Left ventricle myocardium inferior (tissue), 1 donor: ENCODE measurements at places on chromosomes 6 and 20. TPM values are rescaled to one million over a fixed set of nuclear protein-coding genes. Genes with fewer than 3 reads are reported as not detected.

Gene GPX5
- total RNA-seq = not detected

Gene TULP4
- total RNA-seq = 111 TPM

Gene LAMA2
- total RNA-seq = 185 TPM

Gene PLG
- not detected for total RNA-seq

Gene OR2H2
- not detected for total RNA-seq

Gene TCP11
- not detected for total RNA-seq

Gene SPDEF
- 0.11 TPM for total RNA-seq

Gene GPR6
- total RNA-seq = not detected

Gene GPLD1
- total RNA-seq = 0.71 TPM

Gene RAD21L1
- total RNA-seq = not detected

DNA sequence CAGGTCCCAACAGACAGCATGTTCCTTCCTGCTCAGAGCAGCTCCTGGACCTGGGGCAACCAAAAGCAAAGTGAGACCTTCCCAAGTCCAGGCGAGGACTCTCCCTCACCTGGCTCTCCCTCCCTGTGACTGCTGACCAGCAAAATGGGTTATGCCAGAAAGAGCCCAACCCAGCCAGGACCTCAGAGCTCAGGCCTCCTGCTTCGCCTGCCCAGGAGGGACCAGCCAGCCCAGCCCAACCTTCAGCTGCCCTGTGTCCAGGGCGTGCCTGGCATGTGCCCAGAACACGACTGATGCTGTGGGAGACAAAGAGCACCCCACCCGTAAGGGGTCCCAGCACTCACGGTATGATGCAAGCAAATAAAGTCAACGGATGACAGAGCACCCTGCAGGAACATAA is 74.0 kb upstream of the CST7 start:
- H3K4me3 ChIP-seq = no peak overlapping the region
- H3K36me3 ChIP-seq = no peaks in the 10 kb centered on the region
- no peak for DNase-seq
- no peaks in the 10 kb centered on the region for H3K4me1 ChIP-seq
- no peak overlapping the region for H3K27ac ChIP-seq

- peaks cover 6% of the 10 kb centered on the region for H3K27me3 ChIP-seq
- H3K36me3 ChIP-seq = no peaks in the 10 kb centered on the region
- peaks cover 13% of the 10 kb centered on the region for H3K4me1 ChIP-seq
- no peak overlapping the region for H3K27ac ChIP-seq
- DNase-seq = no peak
- no peak overlapping the region for H3K4me3 ChIP-seq
Measured at GRCh38 chr6:83514466-83514865, 2.1 kb downstream of the PRSS35 start.

GRCh38 chr6:107116931-107117330 is 1.6 kb upstream of the BEND3 start:
- no peak for DNase-seq
- no peaks in the 10 kb centered on the region for H3K36me3 ChIP-seq
- peaks cover 24% of the 10 kb centered on the region for H3K4me1 ChIP-seq

DNA sequence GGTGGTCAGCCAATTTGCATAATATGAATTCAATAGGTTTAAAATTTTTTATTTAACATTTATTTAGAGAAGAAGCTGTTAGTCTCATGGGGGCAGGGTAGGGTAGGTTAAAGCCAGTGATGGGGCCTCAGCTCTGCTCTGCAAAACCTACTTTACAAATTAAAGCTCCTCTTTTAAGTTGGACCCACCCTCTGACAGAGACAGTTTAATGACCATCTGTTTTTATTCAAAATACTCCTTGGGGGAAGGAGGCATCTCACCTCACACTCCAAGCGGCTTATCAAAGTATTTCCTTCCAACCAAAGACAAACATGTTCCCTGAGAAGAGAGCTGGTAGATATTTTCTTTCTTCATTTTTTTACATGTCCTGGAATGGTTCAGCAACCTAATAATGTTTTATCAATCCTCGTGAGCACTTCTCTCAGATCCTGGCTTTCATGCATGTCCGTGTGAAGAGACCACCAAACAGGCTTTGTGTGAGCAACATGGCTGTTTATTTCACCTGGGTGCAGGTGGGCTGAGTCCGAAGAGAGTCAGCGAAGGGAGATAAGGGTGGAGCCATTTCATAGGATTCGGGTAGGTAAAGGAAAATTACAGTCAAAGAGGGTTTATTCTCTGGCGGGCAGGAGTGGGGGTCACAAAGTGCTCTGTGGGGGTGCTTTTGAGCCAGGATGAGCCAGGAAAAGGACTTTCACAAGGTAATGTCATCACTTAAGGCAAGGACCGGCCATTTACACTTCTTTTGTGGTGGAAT is 184.7 kb downstream of the GJA1 start:
- H3K36me3 ChIP-seq = no peaks in the 10 kb centered on the region
- no peak overlapping the region for H3K4me3 ChIP-seq
- no peak for DNase-seq
- H3K4me1 ChIP-seq = no peaks in the 10 kb centered on the region
- no peak overlapping the region for H3K27ac ChIP-seq
- no peaks in the 10 kb centered on the region for H3K27me3 ChIP-seq

GRCh38 chr6:16759181-16759645 is 2.0 kb downstream of the ATXN1 start:
- no peaks in the 10 kb centered on the region for H3K27me3 ChIP-seq
- H3K27ac ChIP-seq = peak overlapping the region; percentile 99
- no peaks in the 10 kb centered on the region for H3K36me3 ChIP-seq
- no peak for DNase-seq
- peak overlapping the region; percentile 97 for H3K4me3 ChIP-seq
- peaks cover 85% of the 10 kb centered on the region for H3K4me1 ChIP-seq

DNA sequence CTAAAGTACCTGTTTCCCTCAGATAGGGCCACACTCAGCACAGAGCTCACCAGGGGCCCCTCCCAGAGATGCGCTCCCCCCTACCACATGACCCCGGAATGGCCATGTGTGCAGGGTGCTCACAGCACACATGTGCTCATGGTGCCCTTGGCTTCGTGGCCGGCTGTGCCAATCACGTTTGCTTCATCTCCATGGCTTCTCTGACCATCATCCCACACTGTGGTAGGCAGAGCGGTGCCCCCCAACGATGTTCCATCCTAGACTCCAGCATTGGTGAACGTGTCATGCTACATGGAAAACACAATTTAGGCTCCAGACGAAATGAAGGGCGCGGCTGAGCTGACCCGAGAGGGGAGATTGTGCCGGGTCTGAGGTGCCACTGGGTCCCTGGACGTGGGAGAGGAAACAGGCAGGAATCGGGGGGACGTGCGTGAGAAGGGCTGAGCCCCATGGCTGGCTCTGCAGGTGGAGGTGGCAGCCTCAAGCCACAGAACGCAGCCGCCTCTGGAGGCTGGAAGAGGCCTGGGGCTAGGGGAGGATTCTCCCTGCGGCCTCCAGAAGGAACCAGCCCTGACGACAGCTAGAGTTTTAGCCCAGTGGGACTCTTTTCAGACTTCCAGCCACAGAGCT is 126.5 kb downstream of the DLL1 start:
- DNase-seq = no peak
- peaks cover 34% of the 10 kb centered on the region for H3K4me1 ChIP-seq
- H3K4me3 ChIP-seq = no peak overlapping the region
- H3K36me3 ChIP-seq = no peaks in the 10 kb centered on the region
- H3K27me3 ChIP-seq = no peaks in the 10 kb centered on the region
- H3K27ac ChIP-seq = peak overlapping the region; percentile 62

- no peak overlapping the region for H3K4me3 ChIP-seq
- H3K27ac ChIP-seq = no peak overlapping the region
- H3K4me1 ChIP-seq = no peaks in the 10 kb centered on the region
- DNase-seq = no peak
Measured at GRCh38 chr20:48261398-48261910, 476.2 kb upstream of the SULF2 start.

- H3K4me1 ChIP-seq = peaks cover 77% of the 10 kb centered on the region
- peak within 1 kb of the TSS; percentile 98 for H3K27ac ChIP-seq
- H3K27me3 ChIP-seq = no peaks in the 10 kb centered on the region
- H3K36me3 ChIP-seq = no peaks in the 10 kb centered on the region
- peak within 1 kb of the TSS; percentile 88 for H3K4me3 ChIP-seq
- DNase-seq = peak; percentile 93
Measured at GRCh38 chr6:108560463-108561308, at the start of gene FOXO3. Gene FOXO3, plus strand, starts transcription at chr6:108560917. Its CDS starts 292 bp downstream, at chr6:108561209.

- no peaks in the 10 kb centered on the region for H3K4me1 ChIP-seq
- no peaks in the 10 kb centered on the region for H3K27me3 ChIP-seq
- H3K27ac ChIP-seq = no peak overlapping the region
- H3K4me3 ChIP-seq = no peak overlapping the region
- no peak for DNase-seq
Measured at GRCh38 chr20:7977709-7978108, 37.5 kb upstream of the HAO1 start.

- DNase-seq = no peak
- no peaks in the 10 kb centered on the region for H3K27me3 ChIP-seq
- H3K36me3 ChIP-seq = no peaks in the 10 kb centered on the region
- peaks cover 53% of the 10 kb centered on the region for H3K4me1 ChIP-seq
- H3K27ac ChIP-seq = peak overlapping the region; percentile 76
- no peak overlapping the region for H3K4me3 ChIP-seq
Measured at GRCh38 chr6:71481011-71481410, 192.4 kb downstream of the OGFRL1 start.

DNA sequence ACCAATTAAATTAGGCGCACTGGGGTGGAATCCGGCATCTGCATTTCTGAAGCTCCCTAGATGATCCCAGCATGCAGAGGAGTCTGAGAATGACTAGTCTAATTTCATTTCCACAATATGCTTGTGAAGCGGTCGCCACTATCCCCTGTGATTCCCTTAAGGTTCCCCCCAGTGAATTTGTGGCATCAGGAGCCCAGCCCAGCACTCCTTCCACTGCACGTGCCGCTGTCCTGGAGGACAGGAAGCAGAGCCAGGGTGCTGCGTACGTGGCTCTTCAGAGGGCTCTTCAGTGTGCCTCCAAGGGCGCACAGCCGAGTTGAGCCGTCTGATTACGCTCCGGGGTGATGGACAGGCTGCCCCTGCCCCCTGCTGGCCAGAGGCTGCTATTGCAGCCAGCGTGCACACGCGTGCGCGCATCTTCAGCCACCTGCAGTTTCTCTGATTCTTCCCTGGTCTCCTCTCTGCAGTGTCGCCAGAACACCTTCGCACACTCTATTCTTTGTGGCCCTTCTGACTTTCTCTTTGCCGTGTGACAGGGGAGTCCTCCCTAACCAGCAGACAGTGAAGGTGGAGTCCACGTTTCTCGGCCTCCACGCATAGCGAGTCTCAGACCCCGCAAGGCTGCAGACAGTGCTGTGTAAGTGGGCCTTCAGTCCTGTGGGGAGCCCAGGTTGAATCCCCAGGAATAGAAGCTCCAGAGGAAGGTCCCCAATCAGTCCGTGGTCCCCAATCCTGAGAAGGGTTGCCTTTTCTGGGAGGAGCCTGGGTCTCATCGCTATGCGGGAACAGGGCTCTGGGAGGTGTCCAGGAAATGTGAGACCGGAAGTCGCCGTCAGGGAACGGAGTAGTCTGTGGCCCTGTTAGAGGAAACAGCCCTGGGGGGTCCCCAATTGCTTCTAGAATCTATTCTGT is 16.5 kb upstream of the NCR2 start:
- peak; percentile 83 for DNase-seq
- peaks cover 7% of the 10 kb centered on the region for H3K4me1 ChIP-seq
- H3K27me3 ChIP-seq = peaks cover 81% of the 10 kb centered on the region
- no peaks in the 10 kb centered on the region for H3K36me3 ChIP-seq
- peak overlapping the region; percentile 55 for H3K4me3 ChIP-seq
- H3K27ac ChIP-seq = no peak overlapping the region

GRCh38 chr6:15763364-15763763 is 100.5 kb upstream of the DTNBP1 start:
- no peaks in the 10 kb centered on the region for H3K27me3 ChIP-seq
- H3K4me1 ChIP-seq = peaks cover 9% of the 10 kb centered on the region
- no peak overlapping the region for H3K4me3 ChIP-seq
- no peak overlapping the region for H3K27ac ChIP-seq

DNA sequence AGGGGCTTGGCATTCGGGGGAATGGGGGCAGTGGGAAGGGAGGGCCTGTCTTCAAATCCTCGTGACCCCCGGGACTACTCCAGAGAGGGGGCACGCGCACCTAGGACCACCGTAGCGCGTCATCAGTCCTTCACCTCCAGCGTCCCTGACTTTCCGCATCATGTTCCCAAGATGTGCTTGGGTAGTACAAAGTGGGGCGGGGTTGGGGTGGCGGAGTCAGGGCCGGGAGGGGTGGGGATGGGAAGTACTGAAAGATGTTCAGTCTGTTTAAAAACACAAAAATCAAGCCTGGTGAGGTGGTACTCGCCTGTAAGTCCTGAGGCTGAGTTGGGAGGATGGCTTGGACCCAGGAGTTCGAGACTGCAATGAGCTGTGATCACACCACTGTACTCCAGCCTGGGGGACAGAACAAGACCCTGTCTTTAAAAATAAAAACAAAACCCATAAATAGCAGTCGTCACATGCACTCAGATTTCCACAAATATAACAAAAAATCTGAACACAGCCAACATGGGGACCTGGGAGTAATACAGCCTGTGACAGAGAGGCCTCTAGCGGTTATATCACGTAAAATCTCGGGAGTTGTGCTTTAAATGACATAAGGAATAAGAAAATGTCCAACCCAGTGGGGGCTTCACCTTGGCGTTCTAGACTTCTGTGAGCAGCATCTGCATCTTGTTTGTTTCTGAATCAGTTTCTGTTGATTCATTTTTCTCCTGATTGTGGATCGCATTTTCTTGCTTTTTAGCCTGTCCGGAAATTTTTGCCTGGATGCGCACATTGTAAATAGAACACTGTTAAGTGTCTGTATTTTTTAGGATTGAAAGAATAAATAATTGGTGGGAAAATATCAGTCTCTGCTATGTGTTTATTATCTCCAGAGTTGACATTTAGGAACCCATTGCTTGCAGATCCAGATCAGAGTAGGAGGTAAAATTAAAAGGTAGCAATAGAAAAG is 698 bp upstream of the LRP11 start:
- peaks cover 47% of the 10 kb centered on the region for H3K4me1 ChIP-seq
- H3K27ac ChIP-seq = peak overlapping the region; percentile 96
- no peaks in the 10 kb centered on the region for H3K27me3 ChIP-seq
- H3K36me3 ChIP-seq = no peaks in the 10 kb centered on the region
- H3K4me3 ChIP-seq = peak overlapping the region; percentile 86
- no peak for DNase-seq

DNA sequence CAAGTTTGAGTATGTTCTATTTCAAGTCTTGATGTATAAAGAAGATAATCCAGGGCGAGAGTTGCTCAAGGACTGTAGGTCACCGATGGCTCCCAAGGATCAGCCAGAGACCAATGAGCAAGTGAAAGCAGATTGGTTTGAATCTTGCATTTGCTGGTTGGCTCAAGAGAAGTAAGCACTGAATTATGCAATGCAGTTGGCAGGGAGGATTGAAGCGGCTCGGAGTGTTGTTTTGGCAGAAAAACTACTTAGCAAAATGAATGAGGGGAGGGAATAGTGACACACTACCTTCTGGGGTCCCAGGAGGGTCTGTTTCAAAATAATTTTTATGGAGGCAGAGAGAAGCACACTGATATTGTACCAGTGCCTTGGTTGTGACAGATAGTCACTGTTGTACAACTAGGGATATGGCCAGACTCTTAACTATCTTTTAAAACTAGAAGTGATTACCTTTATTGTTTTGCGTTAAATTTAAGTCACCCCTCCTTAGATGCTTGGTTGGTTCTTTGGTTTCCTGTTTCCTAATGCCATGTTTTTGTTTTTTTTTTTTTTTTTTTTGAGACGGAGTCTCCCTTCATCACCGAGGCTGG is 15.7 kb downstream of the SASH1 start:
- H3K36me3 ChIP-seq = peaks cover 5% of the 10 kb centered on the region
- no peaks in the 10 kb centered on the region for H3K27me3 ChIP-seq
- H3K27ac ChIP-seq = peak overlapping the region; percentile 43

GRCh38 chr6:95572098-95572497 is 5.2 kb upstream of the MANEA start:
- no peaks in the 10 kb centered on the region for H3K27me3 ChIP-seq
- no peak overlapping the region for H3K4me3 ChIP-seq
- peaks cover 23% of the 10 kb centered on the region for H3K4me1 ChIP-seq

- H3K4me3 ChIP-seq = no peak overlapping the region
- no peaks in the 10 kb centered on the region for H3K27me3 ChIP-seq
Measured at GRCh38 chr6:89346433-89346832, 6.1 kb downstream of the UBE2J1 start.
